ENCODE measurements at places on chromosomes 3 and 15. TPM values are rescaled to one million over a fixed set of nuclear protein-coding genes. Genes with fewer than 3 reads are reported as not detected.

- H3K36me3 ChIP-seq: no peaks in the 10 kb centered on the region
- H3K27ac ChIP-seq: no peak overlapping the region
- H3K4me3 ChIP-seq: no peak overlapping the region
- DNase-seq: no peak
- no peaks in the 10 kb centered on the region for H3K4me1 ChIP-seq
- no peaks in the 10 kb centered on the region for H3K27me3 ChIP-seq
These were observed 125.3 kb upstream of the P2RY1 start for GRCh38 chr3:152709659-152710058.

GRCh38 chr3:76969996-76970615 is 69.8 kb upstream of the ROBO2 start:
- no peaks in the 10 kb centered on the region for H3K4me1 ChIP-seq
- H3K36me3 ChIP-seq: no peaks in the 10 kb centered on the region
- no peak for DNase-seq
- H3K27me3 ChIP-seq: no peaks in the 10 kb centered on the region
- H3K27ac ChIP-seq: no peak overlapping the region

The GASK1A gene
- not detected for total RNA-seq

The ADAMTS7 gene
- 0.60 TPM for total RNA-seq

GRCh38 chr3:178802259-178802658 is 266.0 kb downstream of the KCNMB2 start:
- no peak overlapping the region for H3K4me3 ChIP-seq
- H3K27me3 ChIP-seq: no peaks in the 10 kb centered on the region
- no peak for DNase-seq
- no peaks in the 10 kb centered on the region for H3K36me3 ChIP-seq
- H3K4me1 ChIP-seq: no peaks in the 10 kb centered on the region

The ISLR gene
- total RNA-seq: not detected

GRCh38 chr15:92845126-92845508 is 55.0 kb upstream of the CHD2 start:
- no peak for DNase-seq
- H3K4me1 ChIP-seq: peaks cover 73% of the 10 kb centered on the region
- peaks cover 3% of the 10 kb centered on the region for H3K36me3 ChIP-seq

DNA sequence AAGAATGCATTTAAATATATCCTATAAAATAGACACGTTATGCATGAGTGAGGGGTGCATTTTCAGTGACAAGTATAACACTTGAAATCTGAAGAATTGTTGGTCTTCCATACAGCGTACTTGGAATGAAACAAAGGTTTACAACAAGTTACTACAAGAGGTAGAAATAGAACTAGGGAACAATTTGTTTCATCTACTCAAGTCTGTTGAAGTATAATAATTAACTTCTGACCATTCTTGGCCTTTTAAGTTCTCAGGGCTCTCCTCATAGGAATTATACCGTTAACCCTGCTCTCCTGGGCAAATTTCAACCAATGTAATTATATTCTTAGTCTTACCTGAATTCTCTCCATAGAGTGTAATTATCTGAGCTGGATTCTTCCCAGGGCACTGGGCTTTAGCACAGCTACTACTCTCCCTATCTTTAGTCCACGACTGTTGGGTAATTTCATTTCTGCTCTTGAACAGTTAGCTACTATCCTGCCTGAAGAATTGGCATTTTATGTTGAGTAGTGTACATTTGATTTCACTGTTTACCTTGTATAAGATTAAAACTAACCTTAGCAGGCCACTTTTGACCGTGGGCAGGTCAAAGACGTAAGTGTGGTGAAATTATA is 100.6 kb downstream of the UBE2E2 start:
- H3K4me3 ChIP-seq: no peak overlapping the region
- H3K27ac ChIP-seq: no peak overlapping the region
- H3K27me3 ChIP-seq: no peaks in the 10 kb centered on the region
- H3K36me3 ChIP-seq: peaks cover 5% of the 10 kb centered on the region

DNA sequence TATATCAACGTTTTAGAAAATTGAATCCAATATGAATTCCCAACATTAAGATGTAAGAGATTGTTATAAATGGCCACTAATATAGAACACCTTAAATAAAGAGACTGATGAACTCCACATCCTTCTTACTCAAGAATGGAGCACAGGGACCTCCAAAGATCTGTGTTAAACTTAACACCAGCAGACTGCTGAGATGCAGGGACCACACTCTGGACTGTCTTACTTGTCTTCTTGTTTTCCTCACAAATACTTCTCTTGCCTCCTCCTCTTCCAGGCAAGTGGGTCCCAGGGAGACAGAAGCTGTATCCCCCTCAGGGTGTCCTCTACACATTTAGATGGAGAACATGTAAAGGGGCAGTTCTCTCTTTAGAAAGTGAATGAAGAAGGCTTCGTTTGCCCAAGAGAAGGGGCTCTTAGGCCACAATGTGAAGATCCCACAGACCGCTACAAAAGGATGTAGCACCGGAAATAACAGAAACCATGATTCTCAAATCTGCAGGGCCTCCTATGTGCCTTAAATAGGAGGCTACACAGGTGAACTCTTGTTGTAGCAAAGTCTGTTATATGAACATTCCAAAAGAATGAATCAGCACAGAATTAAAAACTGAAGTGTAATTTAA is 52.2 kb downstream of the SATB1 start:
- peak overlapping the region; percentile 86 for H3K27ac ChIP-seq
- H3K4me1 ChIP-seq: peaks cover 92% of the 10 kb centered on the region
- H3K36me3 ChIP-seq: peaks cover 84% of the 10 kb centered on the region

DNA sequence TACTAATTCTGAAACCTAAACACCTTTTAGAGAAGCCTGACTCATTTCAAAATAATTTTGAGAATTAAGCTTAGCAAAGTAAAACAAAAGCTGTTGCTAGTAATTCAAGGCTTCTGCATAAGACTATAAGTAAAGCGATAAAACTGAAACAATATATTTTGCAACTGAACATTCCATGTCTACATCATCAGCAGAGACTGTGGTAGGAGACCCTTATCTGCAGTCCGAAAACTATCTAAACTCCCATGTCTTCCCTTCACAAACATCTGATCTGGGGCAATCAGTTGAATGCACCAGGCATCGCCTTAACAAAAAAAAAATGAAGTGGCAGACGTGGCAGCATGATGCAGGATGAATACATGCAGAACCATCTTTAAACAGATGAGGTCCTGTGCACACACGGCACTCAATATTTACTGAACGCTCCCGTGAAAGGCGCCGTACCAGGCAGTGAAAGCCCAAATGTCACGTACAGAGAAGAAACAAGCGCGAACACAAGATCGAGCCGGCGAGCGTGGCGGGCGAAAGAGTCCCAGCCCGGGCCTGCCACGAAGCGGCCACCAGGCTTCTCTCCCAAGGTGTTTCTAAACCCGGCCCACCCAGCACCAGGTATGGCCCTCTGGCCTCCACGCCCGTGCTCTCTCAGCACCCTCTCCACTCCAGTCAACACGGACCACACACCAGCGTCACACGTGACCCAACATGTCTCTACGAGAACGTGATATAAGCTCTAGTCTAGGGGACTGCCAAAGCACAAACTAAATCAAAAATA is 63.0 kb downstream of the CHSY1 start:
- no peak for DNase-seq
- no peaks in the 10 kb centered on the region for H3K27me3 ChIP-seq
- peak overlapping the region; percentile 18 for H3K4me3 ChIP-seq
- H3K4me1 ChIP-seq: peaks cover 90% of the 10 kb centered on the region
- peak overlapping the region; percentile 84 for H3K27ac ChIP-seq
- H3K36me3 ChIP-seq: peaks cover 46% of the 10 kb centered on the region

The ITGA11 gene
- 1.7 TPM for total RNA-seq

GRCh38 chr3:23113455-23114171 is 89.5 kb upstream of the UBE2E2 start:
- H3K27ac ChIP-seq: no peak overlapping the region
- peaks cover 8% of the 10 kb centered on the region for H3K4me1 ChIP-seq

DNA sequence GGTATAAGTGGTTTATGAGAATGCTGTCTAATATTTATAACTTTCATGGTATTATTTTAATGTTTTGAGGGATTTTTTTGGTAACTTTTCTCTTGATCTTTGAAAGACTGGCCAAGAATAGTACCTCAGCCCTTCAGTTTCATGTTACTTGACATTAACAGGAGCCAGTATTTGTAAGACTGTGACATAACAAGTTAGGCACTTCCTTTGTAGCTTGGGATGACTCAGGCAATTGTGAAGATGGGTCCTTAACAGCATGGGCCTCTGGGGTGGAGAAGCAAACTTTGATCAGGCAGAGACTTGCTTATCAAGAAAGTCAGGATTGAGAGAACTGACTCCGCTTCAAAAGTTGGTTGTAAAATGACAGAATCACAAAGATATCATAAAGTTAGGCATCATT is 9.5 kb downstream of the LRRC49 start:
- no peaks in the 10 kb centered on the region for H3K36me3 ChIP-seq
- H3K27ac ChIP-seq: no peak overlapping the region
- no peaks in the 10 kb centered on the region for H3K4me1 ChIP-seq
- H3K4me3 ChIP-seq: no peak overlapping the region
- H3K27me3 ChIP-seq: peaks cover 20% of the 10 kb centered on the region

The CCDC54 gene
- not detected for total RNA-seq

The PLSCR2 gene
- total RNA-seq: not detected

- H3K27me3 ChIP-seq: no peaks in the 10 kb centered on the region
- no peak overlapping the region for H3K4me3 ChIP-seq
- no peak for DNase-seq
- no peaks in the 10 kb centered on the region for H3K36me3 ChIP-seq
These were observed 452.0 kb downstream of the GABRG3 start for GRCh38 chr15:27422997-27423396.

GRCh38 chr3:124097362-124098131 is 105.6 kb upstream of the ROPN1 start:
- no peaks in the 10 kb centered on the region for H3K36me3 ChIP-seq
- no peak for DNase-seq
- H3K4me1 ChIP-seq: no peaks in the 10 kb centered on the region
- peaks cover 12% of the 10 kb centered on the region for H3K27me3 ChIP-seq

DNA sequence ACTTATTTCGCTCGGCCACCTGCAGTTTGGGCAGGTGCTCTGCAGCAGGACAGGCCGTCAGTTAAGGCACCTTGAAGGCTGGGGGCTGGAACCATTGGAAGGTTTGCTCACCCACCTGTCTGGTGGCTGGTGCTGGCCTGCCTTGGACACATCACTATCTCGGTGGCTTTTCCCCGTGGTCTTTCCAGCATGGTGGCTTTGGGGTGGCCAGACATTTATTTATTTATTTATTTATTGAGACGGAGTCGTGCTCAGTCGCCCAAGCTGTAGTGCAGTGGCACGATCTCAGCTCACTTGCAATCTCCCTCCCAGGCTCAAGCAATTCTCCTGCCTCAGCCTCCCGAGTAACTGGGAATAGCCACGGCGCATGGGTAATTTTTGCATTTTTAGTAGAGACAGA is 11.7 kb downstream of the ISG20 start:
- peak overlapping the region; percentile 98 for H3K27ac ChIP-seq
- no peak for DNase-seq
- H3K27me3 ChIP-seq: no peaks in the 10 kb centered on the region
- H3K36me3 ChIP-seq: peaks cover 25% of the 10 kb centered on the region
- peaks cover 76% of the 10 kb centered on the region for H3K4me1 ChIP-seq

The CYP1A2 gene
- not detected for total RNA-seq

- H3K4me1 ChIP-seq: no peaks in the 10 kb centered on the region
- H3K4me3 ChIP-seq: no peak overlapping the region
- no peaks in the 10 kb centered on the region for H3K27me3 ChIP-seq
- DNase-seq: no peak
- no peaks in the 10 kb centered on the region for H3K36me3 ChIP-seq
These were observed 268.7 kb upstream of the THRB start for GRCh38 chr3:24763393-24763792.

The RPN1 gene
- total RNA-seq: 133 TPM

GRCh38 chr3:79257791-79258190 is 510.0 kb downstream of the ROBO1 start:
- no peak overlapping the region for H3K27ac ChIP-seq
- H3K36me3 ChIP-seq: no peaks in the 10 kb centered on the region
- H3K4me3 ChIP-seq: no peak overlapping the region
- DNase-seq: no peak

GRCh38 chr3:195241592-195242355 is 29.2 kb downstream of the XXYLT1 start:
- no peak overlapping the region for H3K27ac ChIP-seq
- no peaks in the 10 kb centered on the region for H3K27me3 ChIP-seq
- peaks cover 10% of the 10 kb centered on the region for H3K4me1 ChIP-seq

The AP2M1 gene
- total RNA-seq: 223 TPM

GRCh38 chr15:35630985-35631384 is 85.0 kb upstream of the DPH6 start:
- no peaks in the 10 kb centered on the region for H3K4me1 ChIP-seq
- peaks cover 15% of the 10 kb centered on the region for H3K27me3 ChIP-seq
- no peak for DNase-seq
- H3K4me3 ChIP-seq: no peak overlapping the region

The GMNC gene
- total RNA-seq: not detected

- DNase-seq: no peak
- H3K36me3 ChIP-seq: no peaks in the 10 kb centered on the region
- H3K27me3 ChIP-seq: peaks cover 4% of the 10 kb centered on the region
- peaks cover 43% of the 10 kb centered on the region for H3K4me1 ChIP-seq
- H3K4me3 ChIP-seq: no peak overlapping the region
These were observed 3.5 kb downstream of the VIPR1 start for GRCh38 chr3:42505849-42506410.

Measured in activated CD8-positive, alpha-beta T cell treated with anti-CD3 and anti-CD28 coated beads for 36 hours (primary cell).